ENCODE measurements at places on chromosomes 12 and 14.

DNA sequence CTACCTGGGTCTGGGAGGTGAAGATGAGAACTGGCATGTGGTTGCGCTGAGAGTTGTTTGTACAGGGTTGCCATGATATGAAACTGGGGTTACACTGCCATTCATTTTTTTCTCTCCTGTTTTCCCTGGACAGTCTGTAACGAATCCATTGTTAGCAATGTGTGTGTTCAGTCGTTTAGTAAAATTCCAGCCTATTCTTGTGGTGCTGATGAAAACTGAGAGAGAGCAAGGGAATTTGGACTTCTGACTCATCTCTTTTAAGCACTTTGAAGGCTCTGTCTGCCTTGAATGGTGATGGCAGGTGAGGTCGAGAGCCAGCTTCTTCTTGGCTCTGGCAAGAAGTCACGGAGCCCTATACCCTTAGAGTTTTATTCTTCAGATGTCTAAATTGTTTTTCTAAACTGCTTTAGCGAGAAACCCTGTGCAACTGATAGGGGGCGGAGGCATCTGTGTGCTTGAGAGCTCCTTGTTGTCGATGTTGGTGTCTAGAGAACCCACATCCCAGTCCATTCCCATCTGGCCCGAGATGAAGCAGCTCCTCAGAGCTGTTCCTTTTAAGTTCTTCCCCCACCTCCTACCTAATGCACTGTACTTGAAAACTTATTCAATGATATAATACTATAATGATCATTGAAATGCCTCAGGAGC lies 204.4 kb downstream of the TMX1 start:
- no peak for DNase-seq

DNA sequence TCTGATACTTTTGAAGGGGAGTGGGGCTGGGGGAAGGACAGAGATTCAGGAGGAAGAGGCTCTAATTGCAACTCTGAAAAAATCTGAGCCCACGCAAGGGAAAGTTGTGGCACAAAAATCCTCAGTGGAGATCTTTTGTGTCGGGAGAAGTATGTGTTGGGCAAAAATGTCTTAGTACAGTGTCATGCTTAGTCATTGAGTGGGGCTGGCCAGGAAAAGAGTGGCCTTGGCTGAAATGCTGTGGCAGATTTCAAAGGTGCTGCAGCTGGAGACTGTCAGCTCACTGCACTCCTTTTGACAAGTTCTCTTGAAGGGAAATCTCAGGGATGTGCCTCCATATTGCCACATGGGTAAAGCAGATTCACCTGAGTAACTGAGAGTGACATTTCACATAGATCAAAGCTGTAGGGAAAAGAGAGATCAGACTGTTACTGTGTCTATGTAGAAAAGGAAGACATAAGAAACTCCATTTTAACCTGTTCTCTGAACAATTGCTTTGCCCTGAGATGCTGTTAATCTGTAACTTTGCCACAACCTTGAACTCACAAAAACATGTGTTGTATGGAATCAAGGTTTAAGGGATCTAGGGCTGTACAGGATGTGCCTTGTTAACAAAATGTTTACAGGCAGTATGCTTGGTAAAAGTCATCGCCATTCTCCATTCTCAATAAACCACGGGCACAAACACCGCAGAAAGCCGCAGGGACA lies 36.0 kb upstream of the GLIPR1 start:
- DNase-seq: no peak

GRCh38 chr12:6724409-6724797 lies 557 bp downstream of the COPS7A start:
- DNase-seq: no peak

GRCh38 chr12:26825459-26826016 lies 7.5 kb downstream of the ITPR2 start:
- DNase-seq: no peak

GRCh38 chr12:563787-564298 lies 99.4 kb downstream of the NINJ2 start:
- DNase-seq: no peak

DNA sequence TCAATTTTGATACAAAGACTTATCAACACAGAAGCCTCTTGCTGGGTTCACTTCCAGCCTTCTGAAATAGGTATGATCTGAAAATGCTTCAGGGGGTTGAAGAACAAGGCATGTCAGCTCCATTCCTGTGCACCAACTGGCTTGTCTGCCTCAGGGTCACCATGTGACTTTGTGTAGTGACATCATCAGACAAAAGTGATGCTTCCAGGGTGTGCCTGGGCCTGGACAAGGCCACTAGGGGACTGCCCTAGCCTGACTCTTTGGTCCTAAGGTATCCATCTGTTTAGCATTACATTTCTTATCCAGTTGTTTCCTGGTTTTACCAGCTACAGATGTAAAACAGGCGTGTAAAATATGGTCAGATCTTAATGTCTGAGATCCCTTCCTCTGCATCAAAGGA lies 155.6 kb downstream of the CAND1 start:
- DNase-seq: no peak

DNA sequence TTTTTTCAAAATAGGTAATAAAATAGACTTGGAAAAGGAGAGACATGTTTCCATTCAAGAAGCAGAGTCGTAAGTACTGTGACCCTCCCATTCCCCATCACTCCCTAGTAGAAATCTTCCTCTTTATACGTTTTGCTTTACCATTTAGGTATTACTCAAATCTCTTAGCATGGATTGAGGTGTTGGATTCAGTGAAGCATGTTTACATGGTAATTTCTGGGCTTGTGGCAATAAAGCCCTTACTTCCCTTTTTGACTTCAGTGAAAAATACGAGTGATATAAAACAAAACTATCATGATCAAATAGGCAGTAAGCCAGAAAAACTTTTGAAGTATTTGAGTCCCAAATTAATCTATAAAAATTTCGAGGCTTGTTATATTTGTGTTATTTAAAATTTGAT lies 27.4 kb downstream of the RAB21 start:
- DNase-seq: no peak

- DNase-seq: no peak
Observed at GRCh38 chr14:100825713-100826331, at the start of gene MEG3. MEG3 (plus strand) TSS chr14:100826118.

DNA sequence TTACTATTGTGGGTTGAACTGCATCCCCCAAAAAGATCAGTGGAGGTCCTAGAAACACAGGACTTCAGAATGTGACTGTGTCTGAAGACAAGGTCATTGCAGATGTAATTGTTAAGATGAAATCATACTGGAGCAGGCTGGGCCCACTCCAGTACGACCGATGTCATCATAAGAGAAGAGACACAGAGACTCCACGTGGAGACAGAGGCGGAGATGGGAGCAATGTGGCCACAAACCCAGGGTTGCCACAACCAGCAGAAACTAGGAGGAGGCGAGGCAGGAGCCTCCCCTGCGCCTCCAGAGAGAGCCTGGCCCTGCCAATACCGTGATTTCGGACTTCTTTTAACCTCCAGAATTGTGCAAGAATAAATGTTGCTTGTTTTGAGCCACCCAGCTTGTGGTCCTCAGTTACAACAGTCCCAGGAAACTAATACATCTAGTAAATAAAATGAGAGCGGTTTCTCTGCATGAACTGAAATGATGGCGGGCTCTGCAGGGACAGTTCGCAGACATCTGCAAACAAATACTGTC lies 25.7 kb upstream of the FZD10 start:
- no peak for DNase-seq

- no peak for DNase-seq
Observed at GRCh38 chr12:123113026-123113425, 37.9 kb downstream of the PITPNM2 start.

DNA sequence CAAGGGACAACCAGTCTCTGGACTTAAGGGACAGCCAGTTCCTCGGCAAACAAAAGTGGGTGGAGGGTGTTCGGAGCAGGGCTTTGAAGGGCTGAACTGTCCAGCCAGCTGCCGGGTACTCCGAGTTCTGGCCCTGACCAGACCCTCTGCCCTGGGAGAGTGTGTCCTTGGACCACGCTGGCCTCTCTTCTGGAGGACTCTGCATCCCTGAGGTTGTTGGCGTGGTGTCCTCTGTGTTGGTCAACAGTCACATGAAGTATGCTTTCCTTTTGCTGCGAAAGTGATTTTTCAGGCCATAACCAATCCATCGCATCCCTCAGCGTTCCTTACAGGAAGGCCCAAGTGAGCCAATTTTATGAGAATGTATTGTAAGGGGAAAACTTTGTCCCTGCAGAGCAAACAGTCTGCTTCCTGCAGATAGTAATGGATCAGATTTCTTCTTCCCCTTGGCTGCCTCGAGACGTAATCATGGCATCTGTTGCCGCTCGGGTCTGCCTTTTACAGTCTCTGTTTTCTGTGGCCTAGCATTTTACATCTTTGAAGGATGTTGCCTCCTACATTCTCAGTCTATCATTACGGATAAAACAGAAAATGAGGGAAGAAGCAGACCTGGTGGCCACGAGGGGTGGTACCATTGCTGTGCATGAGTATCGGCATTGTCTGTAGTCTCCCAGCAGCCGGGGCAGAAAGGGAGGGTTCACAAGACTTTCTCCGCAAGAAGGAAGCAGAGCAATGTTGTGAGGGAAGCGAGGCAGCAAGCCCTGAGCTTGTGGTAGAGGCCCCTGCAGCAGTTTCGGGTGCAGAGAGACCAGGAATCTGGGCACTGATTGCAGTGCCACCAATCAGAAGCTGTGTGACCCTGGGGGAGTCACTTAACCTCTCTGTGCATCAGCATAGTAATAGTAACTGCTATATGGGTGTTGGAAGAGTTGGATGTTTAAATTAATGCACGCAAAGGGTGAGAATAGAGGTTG lies 47.4 kb downstream of the SMIM41 start:
- DNase-seq: no peak
